ENCODE measurements at places on chromosomes 5 and 9.

DNA sequence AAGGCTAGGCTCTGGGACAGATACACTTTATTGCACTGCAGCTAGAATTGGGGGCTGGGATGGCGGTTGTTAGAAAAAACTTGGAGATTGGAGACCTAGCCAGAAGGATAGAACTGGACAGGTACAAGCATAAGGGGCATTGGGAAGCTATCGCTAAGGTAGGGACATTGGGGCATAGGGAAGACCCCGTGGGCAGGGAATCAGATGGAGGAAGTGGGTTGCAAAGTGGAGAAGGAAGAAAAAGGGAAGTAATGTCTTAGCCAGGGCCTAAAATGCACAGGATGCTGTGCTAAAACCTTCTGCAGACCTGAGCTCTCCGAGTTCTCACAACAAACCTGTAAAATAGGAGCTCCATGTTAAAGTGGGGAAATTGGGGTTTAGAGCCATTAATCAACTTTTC is 178.2 kb downstream of the ZDHHC21 start:
- DNase-seq = no peak

DNA sequence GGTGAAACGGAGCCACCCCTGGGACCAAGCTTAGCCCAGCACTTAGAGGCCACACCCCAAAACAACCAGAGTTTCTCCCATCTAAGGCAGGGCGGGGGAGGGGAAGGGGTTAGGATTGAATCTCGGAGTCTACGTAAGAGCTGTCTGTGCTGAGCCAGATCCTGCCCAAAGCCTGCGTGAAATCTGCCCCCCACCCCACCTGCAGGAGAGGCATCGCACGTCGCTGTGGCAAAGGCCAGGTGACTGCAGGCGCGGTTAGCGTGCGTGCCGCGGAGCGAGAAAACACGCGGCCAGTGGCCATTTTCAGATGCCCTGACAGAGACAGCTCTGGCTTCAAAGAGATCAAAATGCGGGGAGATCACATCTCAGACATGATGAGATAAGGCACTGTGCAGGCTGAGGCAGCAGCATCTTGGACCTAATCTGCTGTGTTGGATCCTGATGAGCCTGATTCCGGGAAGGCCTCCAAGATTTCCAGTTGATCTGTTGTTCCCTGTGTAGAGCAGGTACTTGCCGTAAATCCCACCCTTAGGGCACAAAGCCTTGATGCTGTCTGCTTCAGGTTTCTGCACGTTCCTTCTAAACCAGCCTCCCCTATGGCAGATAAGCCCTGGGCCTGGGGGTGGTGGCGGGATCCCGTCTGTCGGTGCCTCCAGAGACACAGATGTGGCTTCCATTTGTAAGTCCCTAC is 2.5 kb upstream of the QSOX2 start:
- DNase-seq = no peak

GRCh38 chr5:135343413-135343812 is 55.6 kb downstream of the MACROH2A1 start:
- no peak for DNase-seq

DNA sequence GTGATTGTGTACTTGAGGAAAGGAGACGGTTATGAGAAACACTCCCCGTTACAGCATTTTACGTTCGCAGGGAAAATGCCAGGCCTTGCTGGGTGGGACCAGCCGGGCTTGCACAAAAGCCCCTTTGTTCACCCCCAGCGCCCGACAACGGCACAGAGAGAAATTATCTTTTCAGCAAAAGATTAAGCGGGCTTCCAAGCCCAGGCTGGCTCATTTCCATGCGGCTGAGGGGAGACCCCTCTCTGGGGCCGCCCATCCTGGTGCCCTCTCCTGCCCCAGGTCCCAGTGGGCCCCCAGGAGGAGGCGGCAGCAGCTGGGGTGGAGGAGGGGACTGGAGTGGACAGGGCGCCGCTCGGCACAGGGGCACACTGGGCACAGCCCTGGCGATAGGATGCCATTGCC is 50.8 kb upstream of the NOTCH1 start:
- no peak for DNase-seq

- DNase-seq = no peak
Measured at GRCh38 chr5:38724301-38725030, 121.3 kb upstream of the OSMR start.

DNA sequence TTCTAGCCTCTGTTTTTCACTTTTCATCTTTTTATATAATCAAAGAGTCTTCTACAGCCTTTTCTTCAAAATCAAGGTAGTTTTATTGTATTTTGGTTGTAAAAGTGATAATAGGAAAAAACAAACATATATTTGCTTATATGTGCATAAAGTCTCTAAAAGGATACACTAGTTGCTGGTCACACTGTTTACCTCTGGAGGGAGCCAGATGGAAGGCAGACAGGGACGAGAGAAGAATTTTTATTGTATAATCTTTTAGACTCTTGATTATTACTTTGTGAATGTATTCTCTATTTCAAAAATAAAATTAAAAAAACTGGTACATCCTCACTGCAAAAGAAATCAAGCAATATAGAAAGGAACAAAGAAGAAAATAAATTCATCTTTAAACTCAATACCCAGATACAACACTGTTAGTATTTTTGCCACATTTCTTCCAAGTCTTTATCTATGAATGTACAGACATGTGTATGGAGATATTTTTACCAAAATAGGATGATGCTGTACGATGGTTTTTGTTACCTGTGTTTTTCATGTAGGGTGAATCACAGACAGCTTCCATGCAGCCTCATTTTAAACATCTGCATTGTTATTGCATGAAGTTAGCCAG is 6.1 kb upstream of the RNF183 start:
- DNase-seq = peak; percentile 76

GRCh38 chr5:151551985-151552384 is 39.1 kb downstream of the FAT2 start:
- no peak for DNase-seq
